ENCODE measurements at places on chromosomes 12 and 14.

- peak; percentile 22 for DNase-seq
These were observed 59.1 kb upstream of the SLC6A13 start for GRCh38 chr12:321606-322326.

DNA sequence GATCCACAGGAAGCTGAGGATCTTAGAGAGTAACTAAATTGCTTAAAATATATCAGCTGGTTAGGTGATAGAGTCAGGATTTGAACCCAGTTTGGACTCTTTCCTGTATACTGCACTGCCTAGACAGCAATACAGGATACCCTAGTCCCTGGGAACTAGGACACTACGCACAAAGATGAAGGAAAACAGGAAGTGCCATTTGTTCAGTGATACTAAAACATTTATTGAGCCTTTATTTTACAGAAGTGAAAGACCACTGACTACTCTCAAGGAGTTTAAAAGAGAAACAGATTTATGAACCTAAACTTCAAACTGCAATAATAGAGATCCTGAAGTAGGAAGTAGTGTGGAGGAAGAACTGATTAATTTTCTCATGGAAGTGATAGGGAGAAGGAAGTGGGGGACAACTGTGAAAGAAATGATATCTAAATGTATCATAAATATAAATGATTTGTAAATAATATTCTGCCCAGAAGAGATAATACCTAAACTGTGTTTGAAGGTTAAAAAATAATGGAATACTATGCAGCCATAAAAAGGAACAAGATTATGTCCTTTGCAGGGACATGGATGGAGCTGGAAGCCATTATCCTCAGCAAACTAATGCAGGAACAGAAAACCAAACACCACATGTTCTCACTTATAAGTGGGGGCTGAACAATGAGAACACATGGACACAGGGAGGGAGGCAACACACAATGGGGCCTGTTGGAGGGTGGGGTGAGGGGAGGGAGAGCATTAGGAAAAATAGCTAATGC, 18.2 kb downstream of the MSRB3 start:
- no peak for DNase-seq

DNA sequence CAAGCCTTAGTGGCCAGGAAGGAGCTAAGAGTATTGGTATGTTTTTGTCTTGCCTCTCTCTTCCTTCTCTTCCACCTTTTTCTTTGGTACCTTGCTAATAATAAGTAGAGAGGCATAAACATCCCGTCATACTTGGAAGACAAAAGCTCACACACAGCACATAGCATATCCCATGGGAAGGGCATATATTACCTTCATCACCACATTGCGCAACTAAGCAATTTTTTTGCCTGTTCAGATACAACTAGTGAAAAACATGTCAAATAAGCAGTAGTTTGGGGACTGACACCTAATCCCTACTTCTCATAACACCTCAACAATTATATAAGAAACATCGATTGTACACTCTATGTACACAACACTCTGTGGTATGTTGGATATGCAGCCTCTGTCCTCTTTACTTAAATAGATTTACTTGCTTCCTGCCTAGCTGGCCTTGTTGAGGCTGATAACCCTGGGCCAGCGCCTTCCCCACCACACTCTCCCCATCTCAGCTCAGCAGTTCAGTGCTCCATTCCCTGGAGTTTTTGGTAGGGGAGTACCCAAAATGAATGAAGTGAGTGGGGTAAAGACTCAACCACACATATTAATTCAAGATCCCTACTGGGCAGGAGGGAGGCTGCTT, 35.4 kb downstream of the MBIP start:
- no peak for DNase-seq

DNA sequence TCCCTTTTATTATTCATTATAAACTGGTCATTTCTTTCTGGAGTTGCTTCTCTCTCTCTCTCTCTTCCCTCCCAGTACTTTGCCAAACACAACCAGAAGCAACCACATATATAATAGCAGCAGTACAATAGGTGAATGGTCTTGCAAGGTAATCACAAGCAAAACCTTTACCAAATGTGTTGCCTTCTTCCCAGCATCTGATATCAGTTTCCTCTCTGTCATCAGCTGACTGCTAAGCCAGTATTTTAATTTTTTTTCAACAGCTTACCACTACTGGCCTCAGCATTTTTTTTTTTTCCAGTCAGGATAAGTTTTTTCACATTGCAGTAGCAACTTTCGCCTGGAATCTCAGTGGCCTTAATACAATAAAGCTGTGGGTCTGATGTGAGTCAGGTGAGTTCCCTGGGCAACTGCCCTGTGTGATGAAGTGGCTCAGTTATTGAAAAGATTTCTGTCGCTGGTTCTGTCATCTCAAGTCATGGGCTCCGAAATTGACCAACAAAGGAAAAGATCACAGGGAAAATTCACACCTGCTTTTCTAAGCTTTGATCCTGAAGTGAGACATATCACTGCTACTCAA, 282.5 kb upstream of the AMIGO2 start:
- no peak for DNase-seq

GRCh38 chr14:20774258-20774824, 6.1 kb downstream of the EDDM3B start:
- no peak for DNase-seq

GRCh38 chr12:48038085-48038484, 33.8 kb upstream of the COL2A1 start:
- DNase-seq, result no peak

- DNase-seq, result no peak
These were observed 215.6 kb upstream of the DDHD1 start for GRCh38 chr14:53368711-53369201.

GRCh38 chr12:30567082-30567481, 128.6 kb downstream of the IPO8 start:
- DNase-seq, result no peak

DNA sequence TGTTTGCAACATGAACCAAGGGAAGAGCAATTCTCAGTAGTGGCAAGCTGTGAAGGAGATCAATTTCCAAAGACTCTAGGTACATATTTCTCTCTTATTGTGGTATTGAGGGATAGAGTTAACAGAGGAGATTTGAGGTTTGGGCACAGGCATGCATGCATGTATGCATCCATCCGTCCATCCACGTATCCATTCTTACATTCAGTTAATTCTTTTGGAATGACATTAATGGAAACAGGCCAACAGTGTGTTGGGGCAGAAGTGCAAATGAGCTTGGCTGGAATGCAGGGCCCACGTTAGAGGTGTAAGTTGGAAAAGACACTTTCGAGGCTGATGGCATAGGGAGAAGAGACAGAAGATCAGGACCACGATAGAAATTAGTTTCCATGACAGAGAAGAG, 216.9 kb upstream of the PELI2 start:
- no peak for DNase-seq

DNA sequence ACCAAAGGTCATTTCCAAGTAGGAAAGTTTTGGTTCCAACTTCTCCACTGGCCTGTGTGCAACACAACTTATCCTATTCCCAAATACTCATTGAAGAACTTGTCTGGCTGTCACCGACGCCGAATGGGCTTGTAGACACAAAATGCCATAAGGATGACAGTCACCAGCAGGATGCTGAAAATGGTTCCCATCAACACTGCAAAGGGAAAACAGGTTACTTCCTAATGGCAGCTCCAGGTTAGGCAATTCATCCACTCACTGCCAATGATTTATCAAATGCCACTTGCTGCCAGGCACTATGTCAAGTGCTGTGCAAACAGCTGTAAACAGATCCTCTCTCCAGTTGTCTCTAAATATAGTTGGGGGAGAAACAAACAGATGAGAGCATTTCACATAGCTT, 6.1 kb downstream of the C12orf76 start:
- no peak for DNase-seq

GRCh38 chr14:99909513-99910064, 116.4 kb downstream of the EML1 start:
- no peak for DNase-seq

Measured in Jurkat, Clone E6-1 (cell line).